Renal cortex interstitium (tissue), 15 donors: ENCODE measurements at places on chromosomes 11 and 22. TPM values are rescaled to one million over a fixed set of nuclear protein-coding genes. Genes with fewer than 3 reads are reported as not detected.

GRCh38 chr11:81497202-81497804 is 1236.4 kb downstream of the FAM181B start:
- peak; percentile 39 for DNase-seq

DNA sequence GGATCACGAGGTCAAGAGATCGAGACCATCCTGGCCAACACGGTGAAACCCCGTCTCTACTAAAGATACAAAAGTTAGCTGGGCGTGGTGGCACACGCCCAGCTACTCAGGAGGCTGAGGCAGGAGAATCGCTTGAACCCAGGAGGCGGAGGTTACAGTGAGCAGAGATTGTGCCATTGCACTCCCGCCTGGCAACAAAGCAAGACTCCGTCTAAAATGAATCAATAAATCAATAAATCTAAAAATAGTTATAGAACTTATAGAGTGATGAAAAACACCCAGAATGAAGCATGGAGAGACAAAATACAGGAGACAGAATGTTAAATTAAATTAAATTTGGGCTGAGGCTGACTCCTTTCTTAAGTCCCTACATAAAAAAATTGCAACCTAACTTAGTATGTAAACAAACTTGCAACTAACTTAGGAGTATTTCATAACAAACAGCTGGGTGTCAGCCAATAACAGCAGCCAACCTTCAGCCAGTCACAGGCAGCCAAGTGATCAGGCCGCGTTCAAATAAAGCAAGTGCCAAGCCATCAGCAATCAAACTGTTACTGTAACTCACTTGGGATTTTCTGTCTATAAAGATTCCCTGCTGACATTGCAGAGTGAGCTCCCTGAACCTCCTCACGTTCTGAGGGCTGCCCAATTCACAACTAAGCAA is 7.3 kb upstream of the TP53AIP1 start:
- DNase-seq = no peak

DNA sequence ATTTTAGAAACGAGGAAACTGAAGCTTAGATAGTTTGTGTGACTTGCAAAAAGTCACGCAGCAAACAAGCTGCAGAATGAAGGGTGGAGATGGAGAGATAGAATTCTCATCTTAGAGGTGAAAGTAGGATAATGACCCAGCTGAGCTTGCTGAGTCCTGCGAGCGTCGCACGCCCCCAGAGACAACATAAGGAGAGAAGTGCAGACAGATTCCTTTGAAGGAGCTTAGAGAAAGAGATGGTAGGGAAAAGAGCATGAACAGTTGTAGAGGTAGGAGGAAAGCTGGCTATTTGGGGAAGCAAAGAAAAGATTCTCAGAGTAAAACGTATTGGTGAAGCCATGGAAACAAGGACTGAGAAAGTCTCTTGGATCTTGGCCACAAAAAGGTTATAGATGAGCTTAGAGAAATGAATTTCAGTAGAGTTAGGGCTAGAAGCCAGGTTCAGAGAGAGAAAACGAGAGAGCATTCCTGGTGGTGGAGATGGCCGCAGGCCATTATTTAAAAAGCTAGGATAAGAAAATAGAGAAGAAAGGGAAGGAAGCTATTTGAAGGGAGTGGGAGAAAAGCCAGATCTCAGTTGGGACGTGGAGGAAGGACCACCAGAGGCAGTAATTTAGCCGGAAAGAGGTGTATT is 44.8 kb downstream of the FAM83F start:
- no peak for DNase-seq

DNA sequence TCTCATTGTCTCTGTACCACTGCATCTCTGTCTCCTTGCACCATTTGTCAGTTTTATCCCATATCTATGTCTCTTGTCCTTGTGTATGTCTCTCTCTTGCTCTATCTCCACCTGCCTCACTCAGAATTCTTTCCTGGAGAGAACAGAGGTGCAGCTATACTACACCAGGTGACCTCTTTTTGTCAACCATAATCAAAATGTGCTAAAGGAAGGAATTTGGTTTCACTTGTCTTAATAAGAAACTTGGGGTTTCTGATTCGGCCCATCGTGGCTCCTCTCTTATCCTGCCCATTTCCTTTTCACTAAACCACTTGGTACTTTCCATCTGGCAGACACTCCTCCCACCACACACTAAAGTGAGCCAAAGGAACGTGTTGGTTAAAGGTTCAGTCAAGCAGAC is 2.0 kb upstream of the C11orf42 start:
- DNase-seq = no peak

OR52N4 gene
- polyA plus RNA-seq = not detected

PACS1 gene
- 48.0 TPM for polyA plus RNA-seq

EFEMP2 gene
- 127 TPM for polyA plus RNA-seq

DNA sequence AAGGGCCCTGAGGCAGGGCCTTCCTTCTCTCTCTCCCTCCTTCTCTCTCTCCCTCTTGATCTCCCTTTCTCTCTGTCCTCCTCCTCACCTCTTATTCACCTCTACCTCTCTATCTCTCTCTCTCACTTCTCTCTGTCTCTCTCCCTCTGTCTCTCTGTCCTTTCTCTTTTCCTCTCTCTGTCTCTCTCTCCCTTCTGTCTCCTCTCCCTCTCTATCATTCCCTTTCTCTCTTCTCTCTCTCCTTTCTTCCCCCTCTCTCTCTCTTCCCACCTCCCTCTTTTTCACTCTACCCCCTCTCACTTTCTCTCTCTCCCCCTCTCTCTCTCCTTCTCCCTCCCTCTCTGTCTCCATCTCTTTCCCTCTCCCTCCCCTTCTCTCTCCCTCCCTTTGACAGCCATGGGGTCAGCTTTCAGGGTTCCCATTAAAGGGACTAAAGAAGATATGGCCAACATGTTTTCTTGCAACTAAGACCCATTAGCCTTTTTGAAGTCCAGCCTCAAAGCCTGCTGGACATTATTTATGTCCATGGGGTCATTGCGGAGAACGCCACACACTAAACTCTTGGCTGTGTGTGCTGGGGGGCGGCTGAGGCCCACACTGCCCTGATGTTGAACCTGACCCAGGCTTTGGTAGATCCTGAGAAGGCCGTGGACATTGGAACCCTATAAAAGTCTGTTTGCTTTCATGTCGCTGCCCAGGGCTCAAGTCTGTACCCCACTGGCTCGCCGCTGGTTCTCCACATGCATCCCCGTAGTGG is 15.0 kb downstream of the ANO1 start:
- peak; percentile 75 for DNase-seq

SERPING1 gene
- 138 TPM for polyA plus RNA-seq

- DNase-seq = no peak
These were observed 88.4 kb downstream of the ARHGAP8 start for GRCh38 chr22:44840611-44841322.

GRCh38 chr22:20992456-20993303 is 9.2 kb downstream of the THAP7 start:
- DNase-seq = no peak

DNA sequence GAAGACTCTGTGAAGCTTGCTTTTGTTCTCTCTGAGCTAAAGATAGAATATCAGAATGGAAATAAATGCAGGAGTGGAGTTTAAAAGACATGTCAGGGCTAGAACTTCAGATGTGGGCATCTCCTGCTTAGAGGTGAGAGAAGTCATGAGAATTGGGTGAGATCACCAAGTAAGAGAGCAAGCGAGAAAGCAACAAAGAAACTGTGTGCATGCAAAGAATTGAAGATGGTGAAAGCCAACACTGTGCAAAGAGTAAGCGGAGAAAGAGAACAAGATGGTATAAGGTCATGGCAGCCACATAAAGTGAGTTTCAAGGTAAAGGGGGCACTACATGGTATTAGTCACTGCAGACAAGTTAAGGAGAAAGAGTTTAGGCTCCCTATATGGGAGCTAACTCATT is 57.3 kb upstream of the SCUBE2 start:
- DNase-seq = no peak

DNA sequence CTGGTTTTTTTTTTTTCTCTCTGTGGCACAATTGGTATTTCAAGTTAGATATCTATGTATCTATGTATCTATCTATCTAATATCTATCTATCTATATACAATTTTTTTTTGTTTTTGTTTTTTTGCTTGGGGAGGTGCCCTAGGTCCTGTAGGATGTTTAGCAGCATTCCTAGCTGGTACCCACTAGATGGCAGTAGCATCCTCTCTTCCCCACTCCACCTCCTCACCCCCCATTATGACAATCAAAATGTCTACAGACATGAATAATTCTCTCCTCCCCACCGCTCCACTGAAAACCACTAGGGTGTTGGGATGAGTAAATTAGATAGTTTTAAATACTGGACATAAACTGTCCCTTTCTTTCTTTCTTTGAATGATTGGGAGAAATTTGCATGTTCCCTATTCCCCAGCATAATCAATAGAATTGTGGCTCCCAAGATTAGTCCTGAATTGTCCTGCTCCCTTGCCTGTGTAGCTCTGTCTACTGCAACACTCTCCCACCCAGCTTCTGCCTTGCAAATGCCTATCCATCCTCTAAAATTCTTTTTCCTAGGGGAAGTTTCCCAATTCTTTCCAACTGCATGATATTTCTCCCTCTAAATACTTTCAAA is 1152.4 kb downstream of the LRRC4C start:
- no peak for DNase-seq

MYBPC3 gene
- 0.14 TPM for polyA plus RNA-seq

GRCh38 chr11:44539971-44540370 is 25.5 kb upstream of the CD82 start:
- DNase-seq = no peak

LGR4 gene
- 109 TPM for polyA plus RNA-seq

DNA sequence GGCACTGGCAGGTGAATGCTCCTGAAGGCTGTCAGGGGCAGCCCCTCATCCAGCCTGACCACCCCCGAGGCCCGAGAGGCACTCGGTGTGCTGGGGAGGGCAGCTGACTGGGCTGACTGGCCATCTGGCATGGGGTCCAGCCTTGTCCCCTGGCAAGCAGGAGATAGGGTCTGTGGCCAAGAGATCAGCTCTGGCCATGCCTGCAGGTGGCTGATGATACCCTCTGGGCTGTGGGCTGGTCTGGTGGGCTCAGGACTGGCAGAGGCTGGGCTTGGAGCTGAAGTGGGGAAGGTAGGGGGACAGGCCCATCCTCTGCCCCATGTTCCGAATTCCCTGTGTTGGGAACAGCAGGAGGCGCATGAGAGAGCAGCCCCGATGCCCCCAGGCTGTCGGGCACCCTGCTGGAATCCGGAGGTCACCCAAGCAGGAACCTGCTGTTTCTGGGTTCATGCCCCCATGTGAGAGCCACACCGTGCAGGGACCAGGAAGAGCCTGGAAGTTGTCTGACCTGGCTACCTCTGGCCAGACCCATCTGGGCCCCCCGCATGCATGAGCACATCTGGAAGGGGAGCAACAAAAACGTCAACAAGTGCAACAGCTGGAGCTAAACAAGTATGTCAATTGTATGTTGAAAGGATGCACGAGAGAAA is 527.0 kb downstream of the TBC1D22A start:
- no peak for DNase-seq

SMTNL1 gene
- polyA plus RNA-seq = 0.28 TPM

ANKRD13D gene
- polyA plus RNA-seq = 30.5 TPM

- DNase-seq = no peak
These were observed 9.5 kb upstream of the TSG101 start for GRCh38 chr11:18536209-18536608.

GRCh38 chr22:39643311-39644083 is 72.9 kb downstream of the CACNA1I start:
- DNase-seq = no peak

- DNase-seq = no peak
These were observed 14.7 kb downstream of the TRIM3 start for GRCh38 chr11:6459099-6459450.

DNA sequence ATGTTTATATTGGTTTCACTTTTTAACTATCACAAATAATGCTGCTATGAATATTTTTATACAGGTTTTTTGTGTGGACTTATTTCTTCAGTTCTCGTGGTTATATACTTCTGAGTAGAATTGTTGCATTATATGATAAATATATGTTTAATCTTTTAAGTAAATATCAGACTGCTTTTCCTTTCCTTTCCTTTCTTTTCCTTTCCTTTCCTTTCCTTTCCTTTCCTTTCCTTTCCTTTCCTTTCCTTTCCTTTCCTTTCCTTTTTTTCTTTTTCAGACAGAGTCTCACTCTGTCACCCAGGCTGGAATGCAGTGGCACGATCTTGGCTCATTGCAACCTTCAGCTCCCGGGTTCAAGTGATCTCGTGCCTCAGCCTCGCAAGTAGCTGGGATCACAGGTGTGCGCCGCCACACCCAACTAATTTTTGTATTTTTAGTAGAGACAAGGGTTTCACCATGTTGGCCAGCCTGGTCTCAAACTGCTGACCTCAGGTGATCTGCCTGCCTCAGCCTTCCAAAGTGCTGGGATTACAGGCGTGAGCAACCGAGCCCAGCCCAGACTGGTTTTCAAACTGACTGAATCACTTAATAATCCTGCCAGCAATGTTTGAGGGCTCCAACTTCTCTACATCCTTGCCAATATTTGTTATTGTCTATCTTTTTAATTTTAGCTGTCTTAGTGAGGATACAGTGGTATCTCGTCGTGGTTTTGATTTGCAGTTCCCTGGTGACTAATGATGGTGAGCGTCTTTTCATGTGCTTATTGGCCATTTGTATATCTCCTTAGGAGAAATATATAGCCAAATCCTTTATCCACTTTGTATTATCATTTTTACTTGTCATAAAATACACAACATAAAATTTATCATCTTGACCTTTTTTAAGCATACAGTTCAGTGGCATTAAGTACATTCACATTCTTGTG is 21.9 kb downstream of the HTR3B start:
- DNase-seq = no peak

GRCh38 chr11:72598906-72599305 is 75.3 kb downstream of the PDE2A start:
- DNase-seq = no peak

GRCh38 chr22:48079505-48080290 is 1317.2 kb downstream of the TBC1D22A start:
- no peak for DNase-seq

OR4C5 gene
- polyA plus RNA-seq = not detected

SPA17 gene
- 20.1 TPM for polyA plus RNA-seq

DNA sequence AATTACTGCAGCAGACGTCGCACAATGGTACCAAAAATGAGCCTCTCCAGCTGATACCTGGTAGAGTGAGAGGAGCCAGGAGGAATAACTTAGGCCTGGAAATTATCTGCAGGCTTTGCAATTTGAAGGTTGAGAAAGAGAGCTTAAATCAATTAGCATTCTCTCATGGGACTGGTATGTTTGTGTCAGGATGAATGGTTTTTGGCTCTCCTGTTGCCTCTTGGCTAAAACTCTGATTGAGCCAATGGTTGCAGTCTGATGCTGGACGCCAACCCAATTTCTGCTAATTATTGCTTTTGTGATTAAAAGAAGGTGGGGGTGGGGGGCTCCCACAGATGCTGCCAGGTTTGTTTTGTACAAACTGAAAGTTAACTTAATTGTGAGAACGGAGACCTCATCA is 12.5 kb upstream of the NELL1 start:
- no peak for DNase-seq

GRCh38 chr11:42299780-42300179 is 840.3 kb upstream of the LRRC4C start:
- DNase-seq = no peak

LRRC75B gene
- polyA plus RNA-seq = 32.8 TPM
